ENCODE measurements at places on chromosomes 4 and X. TPM values are rescaled to one million over a fixed set of nuclear protein-coding genes. Genes with fewer than 3 reads are reported as not detected.

DNA sequence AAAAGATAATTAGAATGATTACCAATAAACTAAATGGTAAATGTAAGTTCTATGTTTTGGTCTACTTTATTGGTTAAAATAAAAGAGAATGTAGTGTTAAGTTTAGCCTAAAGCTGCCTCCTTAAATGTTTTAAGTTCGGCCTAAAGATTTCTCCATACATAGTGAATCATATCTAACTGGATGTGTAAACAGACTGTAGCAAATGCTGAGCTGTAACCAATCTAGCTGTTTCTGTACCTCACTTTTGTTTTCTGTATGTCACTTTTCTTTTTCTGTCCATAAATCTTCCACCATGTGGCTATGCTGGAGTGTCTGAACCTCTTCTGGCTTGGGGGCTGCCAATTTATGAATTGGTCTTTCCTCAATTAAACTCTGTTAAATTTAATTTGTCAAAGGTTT, 121.2 kb downstream of the TBCK start:
- DNase-seq = no peak

DNA sequence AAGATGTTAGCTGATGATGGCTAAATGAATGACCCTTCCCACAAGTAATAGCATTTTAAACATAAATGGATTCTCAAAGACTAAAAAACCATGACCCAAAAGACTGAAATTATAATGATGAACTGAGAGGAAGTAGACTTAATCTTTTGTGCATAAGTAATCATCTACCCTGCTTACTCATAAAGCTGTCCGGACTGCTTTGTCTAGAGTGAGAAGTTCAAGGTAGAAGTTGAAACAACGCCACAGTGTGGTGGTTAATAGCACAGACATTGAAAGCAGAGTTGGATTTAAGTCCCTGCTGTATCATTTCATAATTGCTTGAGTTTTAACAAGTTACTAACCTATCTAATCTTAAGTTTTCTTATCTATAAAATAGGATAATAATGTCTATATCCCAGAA, 346.6 kb downstream of the CENPC start:
- DNase-seq = peak; percentile 33

The KIAA1210 gene
- polyA plus RNA-seq = 1.6 TPM

The GPR34 gene
- polyA plus RNA-seq = 5.4 TPM

DNA sequence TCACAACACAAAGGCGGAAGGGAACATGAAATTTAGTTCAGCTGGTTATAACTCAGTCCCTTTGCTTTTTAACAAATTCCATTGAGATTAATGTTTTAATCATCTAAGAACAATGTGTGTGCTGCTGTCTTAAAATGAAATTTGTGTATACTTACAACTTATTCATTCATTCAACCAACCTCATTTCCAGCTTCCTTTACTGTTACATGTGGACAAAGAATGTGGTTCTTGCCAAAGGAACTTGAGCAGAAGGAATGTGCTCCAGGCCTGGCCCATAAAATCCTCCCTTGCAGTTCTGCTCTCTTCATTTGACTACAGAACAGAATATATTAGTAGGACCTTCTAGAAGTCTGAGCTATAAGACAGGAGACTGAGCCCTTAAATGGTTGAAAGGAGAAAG, 176.8 kb upstream of the GLRA2 start:
- DNase-seq = no peak

DNA sequence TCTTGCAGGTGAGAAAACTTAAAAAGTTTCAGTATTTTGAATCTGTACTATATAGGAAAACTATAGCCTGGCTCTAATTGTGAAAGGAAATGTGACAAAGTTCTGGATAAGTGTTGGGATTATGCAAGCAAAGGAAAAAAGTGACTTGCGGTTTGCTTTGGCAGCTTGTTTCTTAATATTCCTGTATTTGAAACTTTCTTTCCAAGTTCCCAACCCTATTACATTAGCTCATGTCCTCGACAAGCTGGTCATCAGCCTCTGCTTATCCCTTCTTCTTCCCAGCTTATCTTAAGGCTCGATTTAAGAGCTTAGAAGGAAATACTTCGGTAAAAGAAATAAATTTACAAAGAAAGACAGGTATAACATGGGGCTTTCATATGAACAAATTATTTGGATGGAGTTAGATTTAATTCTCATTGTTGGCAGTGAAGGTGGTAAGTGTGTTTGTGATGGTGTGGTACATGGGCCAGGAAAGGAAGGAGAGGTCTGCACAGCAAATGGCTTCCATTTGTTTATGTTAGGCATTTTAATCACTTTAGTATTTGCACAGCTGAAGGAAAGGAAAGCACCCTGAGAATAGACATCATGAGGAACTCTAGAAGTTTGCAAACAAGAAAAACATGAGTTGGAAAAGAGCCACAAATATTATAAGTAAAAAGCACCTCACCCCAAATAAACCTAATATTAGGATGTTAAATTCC, 5.1 kb upstream of the MYOZ2 start:
- DNase-seq = no peak

The TLR10 gene
- 0.65 TPM for polyA plus RNA-seq

DNA sequence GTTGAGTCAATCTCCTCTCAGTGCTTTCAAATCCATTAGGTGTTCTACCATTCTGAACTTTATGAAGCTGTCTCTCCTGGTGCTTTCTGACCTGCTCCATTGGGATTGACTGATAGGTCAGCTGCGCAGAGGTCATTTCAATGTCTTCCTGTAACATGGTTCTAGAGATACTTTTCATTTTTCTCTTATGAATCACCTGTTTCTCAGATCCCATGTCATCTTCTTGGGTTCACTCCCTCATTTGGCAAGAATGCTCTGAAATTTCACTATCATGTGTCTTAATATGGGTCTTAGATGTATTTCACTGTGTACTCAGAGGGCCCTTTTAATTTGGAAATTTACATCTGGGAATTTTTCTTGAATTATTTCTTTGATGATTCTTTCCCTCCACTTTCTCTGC, 13.8 kb upstream of the PGM2 start:
- no peak for DNase-seq

The ARMCX4 gene
- polyA plus RNA-seq = 21.8 TPM

DNA sequence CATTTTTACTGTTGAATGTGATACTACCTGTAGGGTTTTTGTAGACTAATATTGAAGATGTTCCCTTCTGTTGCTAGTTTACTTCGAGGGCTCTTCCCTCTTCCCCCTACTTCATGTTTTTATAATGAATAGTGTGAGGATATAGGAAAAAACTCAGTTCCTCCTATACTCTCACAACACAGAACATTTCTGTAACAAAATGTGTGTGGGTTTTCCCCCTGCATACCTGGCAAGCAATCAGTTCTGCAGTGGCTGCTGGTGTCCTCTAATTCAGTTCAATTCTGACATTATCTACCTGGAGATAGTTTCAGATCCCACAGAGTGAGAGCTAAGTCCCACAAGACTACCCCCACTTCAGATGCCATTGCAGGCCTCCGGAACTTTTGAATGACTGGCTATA, 107.9 kb downstream of the KDM6A start:
- DNase-seq = no peak

DNA sequence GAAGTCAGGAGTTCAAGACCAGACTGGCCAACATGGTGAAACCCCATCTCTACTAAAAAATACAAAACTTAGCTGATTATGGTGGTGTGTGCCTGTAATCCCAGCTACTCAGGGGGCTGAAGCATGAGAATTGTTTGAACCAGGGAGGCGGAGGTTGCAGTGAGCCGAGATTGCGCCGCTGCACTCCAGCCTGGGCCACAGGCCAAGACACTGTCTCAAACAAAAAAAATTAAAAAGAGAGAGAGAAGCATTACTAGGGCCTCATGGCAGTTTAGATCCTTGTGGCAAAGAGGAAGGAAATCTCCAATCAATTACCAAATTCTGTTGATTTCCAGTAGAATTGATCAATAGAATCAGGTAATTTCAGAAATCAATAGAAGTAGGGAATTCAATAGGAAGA, 16.8 kb upstream of the SLC34A2 start:
- no peak for DNase-seq

The GYPB gene
- 1.8 TPM for polyA plus RNA-seq

The TKTL1 gene
- polyA plus RNA-seq = 0.28 TPM

The ART3 gene
- polyA plus RNA-seq = 0.28 TPM

The IL2 gene
- not detected for polyA plus RNA-seq

DNA sequence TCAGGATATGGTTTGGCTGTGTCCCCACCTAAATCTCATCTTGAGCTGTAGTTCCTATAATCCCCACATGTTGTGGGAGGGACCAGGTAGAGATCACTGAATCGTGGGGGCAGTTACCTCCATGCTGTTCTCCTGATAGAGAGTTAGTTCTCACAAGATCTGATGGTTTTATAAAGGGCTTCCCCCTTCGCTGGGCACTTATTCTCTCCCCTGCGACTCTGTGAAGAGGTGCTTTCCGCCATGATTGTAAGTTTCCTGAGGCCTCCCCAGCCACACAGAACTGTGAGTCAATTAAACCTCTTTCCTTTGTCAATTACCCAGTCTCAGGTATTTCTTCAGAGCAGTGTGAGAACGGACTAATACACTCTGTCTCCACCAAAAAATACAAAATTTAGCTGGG, 291.9 kb downstream of the BCOR start:
- DNase-seq = no peak

DNA sequence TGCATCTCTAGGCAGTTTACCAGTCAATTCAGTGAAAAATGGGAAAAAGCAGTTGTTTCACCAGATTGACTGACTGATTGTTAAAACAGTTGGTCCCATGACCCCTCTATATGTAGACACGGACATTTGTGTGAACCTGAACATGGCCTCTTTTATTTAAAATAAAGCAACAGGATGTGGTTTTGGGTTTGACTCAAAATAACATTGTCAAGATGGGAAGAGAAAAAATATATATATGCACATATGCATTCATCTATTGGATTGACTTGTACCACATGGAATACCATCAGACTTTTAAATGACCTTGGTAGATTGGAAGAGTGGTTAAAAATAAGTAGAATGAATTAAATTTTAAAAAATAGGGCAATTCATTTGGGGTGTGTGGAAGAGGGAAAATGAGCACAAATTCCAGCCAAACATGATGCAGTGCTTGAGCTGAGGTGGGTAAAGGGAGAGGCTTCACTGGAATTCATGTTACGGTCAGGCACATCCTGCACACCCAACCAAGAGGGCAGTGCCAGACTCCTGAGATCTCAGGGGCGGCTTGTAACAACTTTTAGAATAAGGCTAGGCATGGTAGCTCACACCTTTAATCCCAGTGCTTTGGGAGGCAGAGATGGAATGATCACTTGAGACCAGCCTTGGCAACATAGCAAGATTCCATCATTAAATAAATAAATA, 560.7 kb upstream of the TENM3 start:
- DNase-seq = no peak

DNA sequence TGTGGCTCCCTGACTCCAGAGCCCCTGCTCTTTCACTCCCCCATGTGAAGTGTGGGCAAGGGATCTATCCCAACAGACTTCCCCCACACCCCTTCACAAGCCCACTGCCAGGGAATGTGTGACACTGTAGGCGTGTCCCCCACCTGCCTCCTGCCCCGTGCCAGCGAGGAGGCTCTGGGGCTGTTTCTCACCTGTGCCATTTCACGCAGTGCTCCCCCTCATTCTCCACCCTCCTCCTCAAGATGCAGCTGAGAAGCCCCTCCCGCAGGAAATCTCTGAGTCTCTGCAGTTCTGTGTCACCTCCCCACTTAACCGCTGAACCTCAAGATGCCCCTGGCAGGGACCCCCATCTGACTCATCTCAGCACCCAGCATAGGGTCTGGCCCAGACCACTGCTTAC, 5.4 kb downstream of the MAN2B2 start:
- no peak for DNase-seq

The BRS3 gene
- not detected for polyA plus RNA-seq
